IPS DF 6.9 (cell line): ENCODE measurements at places on chromosomes 5 and 9.

DNA sequence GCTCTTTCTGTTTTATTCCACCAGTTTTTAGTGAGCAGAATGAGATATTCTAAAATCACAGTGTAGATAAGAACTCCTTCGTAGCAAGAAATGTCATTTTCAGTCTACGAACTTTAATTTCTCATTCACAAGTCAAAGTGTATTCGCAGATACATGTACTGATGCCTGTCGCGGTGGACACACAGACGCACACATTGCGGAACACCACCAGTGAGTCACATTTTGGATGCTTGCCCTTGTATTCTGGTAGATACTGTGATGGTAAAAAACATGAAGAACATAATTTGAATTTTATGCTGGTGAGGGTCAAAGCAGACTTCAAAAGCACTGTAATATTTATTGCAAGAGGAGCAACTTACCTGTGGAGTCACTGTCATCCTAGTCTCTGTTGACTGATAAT is 4.7 kb upstream of the C9orf57 start:
- DNase-seq: no peak

DNA sequence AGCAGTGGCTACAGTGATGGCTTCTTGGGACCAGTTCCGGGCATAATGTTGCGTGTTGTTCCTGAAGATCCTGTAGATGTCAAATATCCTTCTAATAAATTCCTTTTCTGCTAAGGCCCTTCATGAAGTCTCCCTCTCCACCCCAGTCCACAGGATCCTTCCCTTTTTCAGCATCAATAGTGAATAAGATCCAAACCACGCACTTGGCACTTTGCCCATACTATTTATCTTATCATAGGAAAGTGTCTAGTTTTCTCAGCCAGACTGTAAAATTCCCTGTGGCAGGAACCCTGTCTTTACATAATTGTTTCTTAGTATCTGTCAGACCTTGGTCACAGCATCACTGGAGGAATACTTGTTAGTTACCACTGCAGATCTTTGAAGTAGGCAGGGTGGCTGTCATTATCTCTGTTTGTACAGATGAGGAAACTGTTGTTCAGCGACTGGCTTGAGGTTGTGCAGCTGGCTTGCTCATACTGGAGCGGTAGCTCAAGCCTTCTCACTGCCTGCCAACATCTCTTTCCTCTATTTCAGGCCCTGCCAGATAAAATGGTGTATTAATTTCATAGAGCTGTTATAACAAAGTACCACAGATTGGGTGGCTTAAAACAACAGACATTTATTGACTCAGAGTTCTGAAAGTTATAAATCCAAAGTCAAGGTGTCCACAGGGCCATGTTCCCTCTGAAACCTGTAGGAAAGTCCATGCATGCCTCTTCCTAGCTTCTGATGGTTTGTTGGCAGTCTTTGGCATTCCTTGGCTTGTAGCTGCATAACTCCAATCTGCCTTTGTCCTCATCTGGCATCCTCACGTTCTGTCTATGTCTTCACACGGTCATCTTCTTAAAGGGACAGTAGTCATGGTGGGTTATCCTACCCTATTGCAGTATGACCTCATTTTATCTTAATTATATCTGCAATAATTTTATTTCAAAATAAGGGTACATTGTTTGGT is 33.5 kb upstream of the APC start:
- DNase-seq: no peak

- DNase-seq: no peak
These were observed 60.0 kb downstream of the MEGF9 start for GRCh38 chr9:120654272-120654671.

DNA sequence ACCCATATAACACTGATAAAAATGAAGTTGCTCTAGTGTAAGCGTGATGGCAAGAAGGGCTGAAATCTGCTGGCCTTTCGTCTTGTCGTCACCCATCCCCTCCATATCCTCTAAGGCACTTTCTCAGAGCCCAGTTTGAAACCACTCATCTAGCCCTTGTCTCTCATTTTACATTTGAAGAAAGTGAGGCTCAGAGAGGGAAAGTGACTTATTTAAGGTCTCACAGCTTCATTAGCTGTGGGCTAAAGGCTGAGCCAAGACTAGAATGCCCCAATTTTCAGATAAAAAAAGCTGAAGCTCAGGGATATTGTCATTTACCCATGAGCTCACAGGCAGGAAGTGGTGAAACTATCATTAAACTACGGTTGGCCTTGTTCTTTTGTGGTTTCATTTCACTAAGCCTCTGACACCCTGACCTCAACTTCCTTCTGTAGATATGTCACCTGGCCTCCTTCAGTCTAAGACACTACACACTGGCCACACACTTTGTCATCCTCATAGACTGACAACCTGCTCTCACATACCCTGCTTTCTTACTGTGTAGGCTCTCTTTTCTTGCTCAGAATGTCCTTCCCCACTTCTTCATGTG is 176.7 kb upstream of the DMAC1 start:
- DNase-seq: no peak

DNA sequence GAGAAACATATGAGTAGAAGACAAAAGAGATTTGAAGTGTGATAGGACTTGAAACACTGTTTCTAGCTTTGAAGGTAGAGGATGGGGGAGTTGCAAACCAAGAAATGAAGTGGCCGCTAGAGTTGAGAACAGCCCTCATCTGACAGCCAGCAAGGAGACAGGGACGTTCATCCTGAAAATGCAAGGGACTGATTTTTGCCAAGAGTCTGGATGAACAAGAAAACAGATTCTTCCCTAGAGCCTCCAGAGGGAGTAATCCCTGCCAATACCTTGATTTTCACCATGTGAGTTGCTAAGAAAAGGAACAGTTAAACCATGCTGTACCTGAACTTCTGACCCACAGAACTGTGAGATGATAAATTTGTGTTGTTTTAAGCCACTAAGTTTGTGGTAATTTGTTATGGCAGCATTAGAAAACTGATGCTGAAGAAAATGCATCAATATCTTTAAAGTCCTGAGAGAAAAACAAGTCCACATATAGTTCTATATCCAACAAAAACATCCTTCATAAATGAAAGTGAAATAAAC is 154.0 kb upstream of the ADAMTSL1 start:
- DNase-seq: no peak

DNA sequence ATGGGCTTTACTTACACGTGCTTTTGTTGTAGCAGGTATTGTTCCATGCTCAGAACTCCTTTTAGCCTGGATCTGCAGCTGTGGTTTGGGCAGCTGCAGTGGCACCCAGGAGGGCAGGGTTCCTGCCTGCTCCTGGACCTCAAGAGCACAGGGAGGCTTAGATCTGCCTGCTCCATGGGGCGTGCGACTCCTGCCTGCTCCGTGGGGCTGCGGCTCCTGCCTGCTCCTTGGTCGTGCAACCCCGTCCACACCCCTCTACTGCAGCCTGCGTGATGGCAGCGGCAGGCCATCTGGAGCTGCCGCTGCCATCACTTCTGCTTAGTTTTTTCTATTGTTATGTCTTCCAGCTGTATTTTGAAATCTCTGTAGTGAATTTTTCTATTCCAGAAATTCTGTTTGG is 11.7 kb upstream of the UGT3A2 start:
- no peak for DNase-seq

DNA sequence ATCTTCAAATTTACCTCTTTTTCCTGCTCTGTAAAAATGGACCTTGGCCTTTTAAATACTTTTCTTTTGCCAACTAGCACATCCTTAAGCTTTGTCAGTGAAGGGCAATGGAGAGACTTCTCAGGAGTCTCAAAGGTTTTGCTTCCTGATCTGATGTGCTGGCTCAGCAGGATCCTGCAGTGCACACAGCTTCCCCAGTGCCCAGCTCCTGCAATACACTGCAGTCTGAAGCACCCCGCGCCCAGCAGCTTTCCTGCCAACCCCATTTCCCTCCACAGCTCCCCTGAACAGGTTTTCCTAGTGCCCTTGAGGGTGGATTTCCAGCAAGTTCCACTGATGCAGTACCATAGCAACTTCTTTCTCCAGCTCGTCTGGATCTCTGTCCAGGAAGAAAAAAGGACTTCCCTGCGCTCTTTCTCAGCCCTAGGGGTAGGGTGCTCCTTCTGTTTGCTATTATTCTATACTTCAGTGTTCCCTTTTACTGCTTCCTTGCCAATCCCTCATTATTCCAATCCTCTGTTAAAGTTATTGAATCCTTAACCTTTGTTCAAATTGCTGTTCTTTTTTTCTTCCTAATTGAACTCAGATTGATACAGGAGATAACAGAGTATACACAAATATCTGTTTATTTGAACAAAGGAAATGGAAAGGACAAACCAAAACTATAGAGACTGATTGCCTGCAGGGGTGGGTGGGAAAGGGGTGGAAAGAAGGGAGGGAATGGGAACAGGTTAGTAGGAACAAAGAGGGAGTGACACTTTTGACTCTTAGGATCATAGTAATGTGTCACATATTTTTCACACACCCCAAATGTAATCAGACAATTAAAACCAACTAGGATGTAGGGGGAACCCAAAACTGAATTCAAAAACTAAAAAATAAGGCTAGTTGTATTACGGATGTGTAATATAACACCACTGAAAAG is 8.5 kb downstream of the SNAPC3 start:
- no peak for DNase-seq

DNA sequence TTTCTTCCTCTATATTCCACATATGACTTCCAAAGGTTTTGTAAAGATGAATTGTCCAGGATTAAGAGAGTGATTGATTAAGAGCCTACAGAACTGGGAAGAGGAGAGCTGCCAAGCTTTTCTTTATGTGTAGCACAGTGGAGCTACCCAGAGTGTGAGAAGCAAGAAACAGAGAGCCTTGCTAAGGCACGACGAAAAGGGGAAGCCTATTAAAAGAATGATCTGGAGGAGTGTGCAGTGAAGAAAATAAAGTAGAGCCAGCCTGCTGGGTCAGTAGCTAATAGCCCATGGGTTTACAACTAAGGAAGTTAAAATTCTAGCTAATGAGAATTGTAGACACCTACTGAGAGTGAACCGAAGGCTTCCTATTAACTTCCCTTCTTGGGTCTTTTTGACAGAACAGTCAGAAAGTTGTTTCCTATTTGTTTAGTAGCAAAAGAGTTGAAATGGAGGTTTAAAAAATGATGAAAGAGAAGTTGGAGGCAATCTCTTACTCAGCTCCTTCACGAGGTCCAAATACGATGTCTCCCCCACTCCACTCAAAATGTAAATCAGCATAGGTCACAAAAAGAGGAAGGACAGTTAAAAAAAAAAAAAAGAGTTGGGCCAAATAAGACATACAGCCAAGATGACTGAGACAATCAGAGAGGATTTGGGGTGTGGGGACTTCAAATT is 957 bp upstream of the PRR16 start:
- no peak for DNase-seq

DNA sequence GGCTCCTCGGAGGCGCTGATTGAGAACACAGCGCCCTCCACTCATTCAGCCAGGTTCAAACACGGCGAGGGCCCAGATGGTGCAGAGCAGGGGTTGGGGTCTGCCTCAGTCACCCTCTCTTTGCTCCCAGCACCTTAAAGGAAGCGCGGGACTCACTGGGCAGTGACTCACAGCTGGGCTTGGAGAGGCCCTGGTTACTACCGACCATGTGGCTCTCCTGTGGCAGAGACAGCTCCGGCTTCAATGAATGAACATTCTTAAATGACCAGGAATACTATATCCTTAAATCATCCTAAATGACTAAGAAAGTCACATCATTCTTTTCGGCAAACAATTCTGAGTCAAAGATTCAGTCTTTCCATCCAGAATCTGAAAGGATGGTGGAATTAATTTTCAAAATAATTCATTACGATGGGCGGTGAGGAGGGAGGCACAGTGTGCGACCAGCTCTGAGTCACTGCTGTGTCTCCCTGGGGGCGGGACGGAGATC is 1.6 kb upstream of the INPP5E start:
- no peak for DNase-seq

- no peak for DNase-seq
These were observed 607.1 kb downstream of the TLE1 start for GRCh38 chr9:81082221-81082620.

- DNase-seq: no peak
These were observed 137.6 kb downstream of the SUSD1 start for GRCh38 chr9:112037281-112038016.

DNA sequence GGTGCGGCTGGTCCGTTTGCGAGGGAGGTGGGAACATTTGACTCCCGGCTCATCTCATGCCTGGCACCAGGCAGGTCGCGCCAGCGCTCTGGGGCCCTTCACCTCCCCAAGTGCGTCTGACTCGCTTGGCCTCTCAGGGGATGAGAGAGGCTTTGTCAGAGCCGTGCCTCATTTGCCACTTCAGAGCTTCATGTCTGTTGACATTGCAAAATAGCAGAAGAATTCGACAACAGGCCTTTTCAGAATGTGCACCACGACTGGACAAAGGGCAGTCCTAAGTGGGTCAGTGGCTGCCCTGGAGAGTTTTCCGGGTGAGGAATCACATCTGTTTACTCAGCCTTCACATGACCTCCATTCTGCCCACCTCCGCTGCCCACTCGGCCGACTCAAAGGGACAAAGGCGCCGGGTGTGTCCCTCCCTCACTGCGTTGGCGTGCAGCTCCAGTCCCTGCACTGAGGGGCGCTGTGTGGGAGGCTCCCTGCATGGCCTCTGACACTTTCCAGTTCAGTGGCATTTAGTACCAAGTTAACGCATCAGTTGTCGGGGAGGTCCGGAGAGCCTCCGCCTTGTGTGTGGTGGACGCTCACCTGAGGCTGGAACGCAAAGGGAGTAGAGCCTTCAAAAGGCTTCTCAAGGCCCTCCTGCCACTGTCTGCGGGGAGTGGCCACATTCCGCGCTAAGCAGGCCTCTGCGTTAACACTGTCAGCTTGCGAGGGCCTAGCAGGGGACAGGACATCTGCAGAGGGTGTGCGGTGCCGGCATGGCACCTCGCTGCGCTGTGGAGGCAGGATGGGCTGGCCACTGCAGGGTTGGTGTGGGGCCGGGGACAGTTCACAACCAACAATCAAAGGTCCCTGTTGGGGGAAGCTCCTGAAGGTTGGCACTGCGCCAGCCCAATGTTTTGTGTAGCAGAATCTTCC is 171.5 kb downstream of the NXNL2 start:
- no peak for DNase-seq

- no peak for DNase-seq
These were observed 73.3 kb downstream of the NNT start for GRCh38 chr5:43676083-43676840.

DNA sequence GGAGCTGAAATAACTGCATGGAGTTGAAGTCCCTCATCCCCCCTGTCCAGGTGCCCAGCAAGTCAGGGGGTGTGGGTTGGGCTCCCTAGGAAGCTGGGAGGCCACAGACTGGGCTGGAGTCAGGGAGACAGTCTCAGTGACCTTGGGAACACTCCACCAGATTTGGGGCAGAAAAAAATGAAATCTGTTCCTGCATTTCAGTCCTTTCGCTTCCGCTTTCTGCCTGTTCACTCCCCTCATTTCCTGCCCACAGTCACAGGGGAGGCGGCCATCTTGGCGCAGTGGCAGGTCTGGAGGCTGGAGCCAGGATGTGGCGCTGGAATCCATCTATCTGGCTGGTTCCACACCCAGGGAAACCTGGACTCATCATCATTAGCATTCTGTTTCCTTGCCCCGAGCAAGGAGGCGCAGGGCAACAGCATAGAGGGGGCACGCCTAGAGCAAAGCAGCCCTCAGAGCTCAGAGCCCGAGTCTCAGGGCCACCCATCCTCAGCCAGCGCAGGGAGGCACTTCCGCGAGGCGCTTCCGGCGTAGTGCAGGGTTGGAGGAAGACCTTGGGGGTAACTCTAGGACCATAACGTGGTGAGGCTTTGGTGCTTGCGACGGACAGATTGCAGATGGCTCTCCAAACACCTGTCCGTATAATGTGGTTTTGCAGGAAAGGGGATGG is 86.2 kb upstream of the HSPA9 start:
- no peak for DNase-seq
